ENCODE measurements at places on chromosomes 6 and 20.

- peak; percentile 15 for DNase-seq
Observed at GRCh38 chr6:100719883-100720682, 161.0 kb downstream of the ASCC3 start.

- DNase-seq: no peak
Observed at GRCh38 chr6:55447891-55448290, 120.6 kb downstream of the GFRAL start.

DNA sequence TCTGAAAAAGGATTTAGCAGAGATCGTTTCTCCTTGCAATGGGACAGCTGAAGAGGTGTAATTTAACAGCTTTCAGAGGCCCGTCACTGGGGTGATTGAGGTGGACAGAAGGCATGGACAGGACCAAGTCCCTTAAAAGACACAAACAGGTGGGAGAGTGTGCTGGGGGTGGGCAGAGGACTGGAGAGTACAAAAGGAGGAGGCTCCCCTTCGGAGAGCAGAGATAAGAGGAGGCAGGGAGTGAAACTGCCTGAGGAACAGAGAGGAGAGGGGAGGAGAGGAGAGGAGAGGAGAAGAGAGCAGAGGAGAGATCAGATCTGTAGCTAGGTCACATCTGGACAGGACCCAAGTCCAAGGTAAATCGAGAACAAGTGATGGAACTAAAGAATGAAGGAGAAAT, 48.6 kb upstream of the PKHD1 start:
- no peak for DNase-seq

- no peak for DNase-seq
Observed at GRCh38 chr20:11118802-11119380, 445.1 kb upstream of the JAG1 start.

- DNase-seq: no peak
Observed at GRCh38 chr6:92126088-92126487, 1293.3 kb downstream of the EPHA7 start.

- DNase-seq: no peak
Observed at GRCh38 chr20:40090236-40090635, 598.8 kb downstream of the MAFB start.

DNA sequence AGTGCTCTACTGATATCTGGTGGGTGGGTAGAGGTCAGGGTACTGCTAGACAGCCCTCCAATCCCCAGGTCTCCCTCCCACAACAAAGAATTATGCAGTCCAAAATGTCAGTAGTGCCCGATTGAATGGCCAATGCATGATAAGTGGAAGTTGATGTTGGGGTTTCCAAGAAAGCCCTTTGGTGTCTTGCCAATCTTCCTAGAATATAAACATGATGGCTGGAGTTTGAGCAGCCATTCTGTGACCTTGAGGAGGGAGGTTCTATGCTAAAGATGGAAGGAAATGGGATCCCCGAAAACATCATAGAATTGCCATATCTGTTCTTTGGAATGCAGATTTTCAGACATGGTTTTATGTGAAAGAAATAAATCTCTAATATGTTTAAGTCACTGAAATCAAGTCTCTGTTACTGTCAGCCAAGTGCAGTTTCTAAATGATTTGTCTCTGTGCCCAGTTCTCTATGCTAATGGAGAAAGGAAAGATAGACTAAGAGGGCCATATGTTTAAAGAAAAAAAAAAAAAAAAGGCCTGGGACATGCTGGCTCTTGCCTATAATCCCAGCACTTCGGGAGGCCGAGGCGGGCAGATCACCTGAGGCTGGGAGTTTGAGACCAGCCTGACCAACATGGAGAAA, 32.8 kb upstream of the PTPN1 start:
- DNase-seq: no peak

DNA sequence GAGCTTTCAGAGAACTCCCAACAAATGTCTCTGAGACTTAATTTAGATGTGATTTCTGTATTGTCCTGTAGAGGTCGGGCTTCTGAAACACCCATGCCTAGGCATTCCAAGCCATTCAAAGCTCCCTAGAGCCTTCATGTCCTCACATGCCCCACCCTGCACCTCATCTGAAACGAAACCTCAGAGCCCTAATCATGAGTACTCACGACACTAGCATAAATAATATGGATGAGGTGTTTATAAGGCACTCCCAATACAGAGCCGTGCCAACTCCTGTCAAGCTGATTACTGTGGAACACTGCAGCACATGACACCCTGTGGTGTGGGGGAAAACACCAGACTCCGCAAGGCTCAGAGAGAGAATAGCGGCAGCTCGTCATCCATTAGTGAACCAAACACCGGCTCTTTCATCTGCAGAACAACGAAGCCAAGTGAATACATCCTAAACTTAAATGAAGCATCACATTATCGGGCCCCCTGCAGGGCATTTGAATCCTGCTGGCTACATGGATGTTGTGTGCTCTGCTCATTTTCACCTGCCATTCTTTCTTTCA, 83.8 kb downstream of the FNDC1 start:
- peak; percentile 34 for DNase-seq

DNA sequence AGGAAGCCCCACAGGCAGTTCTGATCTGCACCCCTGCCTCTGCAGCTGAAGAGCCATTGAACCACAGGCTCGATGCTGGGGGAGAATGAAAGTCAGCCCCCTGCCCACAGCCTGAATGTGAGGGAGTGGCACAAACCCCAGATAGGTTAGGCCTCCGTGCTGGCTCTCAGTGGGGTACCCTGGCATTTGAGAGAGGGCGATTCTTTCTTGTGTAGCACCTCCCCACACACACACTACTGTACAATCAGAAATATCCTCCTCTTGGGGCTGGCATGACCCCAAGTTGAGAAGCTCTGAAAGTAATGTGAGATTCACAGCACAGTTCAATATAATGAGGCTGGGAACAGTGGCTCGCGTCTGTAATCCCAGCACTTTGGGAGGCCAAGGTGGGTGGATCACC, 17.9 kb downstream of the TTBK1 start:
- no peak for DNase-seq

DNA sequence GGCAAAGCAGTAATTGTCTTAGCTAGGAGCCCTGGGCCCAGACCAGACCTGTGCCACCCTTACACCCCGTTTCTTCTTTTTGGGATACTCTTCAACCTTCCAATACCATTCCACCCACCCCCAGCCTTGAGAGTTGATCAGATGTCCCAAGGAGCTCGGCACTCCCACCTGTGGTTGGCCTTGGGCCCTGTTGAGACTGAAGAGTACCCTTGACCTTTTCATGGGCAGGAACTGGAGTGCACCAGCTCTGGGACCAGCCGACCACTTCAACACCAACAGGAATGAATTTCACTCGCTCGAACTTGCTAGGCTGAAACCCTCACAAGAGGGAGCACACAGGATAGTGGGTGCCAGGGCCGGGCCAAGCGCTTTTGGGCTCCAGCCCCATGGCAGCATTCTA, 273.6 kb downstream of the PHACTR1 start:
- DNase-seq: no peak

GRCh38 chr6:158784505-158784904, 34.7 kb downstream of the EZR start:
- DNase-seq: no peak

DNA sequence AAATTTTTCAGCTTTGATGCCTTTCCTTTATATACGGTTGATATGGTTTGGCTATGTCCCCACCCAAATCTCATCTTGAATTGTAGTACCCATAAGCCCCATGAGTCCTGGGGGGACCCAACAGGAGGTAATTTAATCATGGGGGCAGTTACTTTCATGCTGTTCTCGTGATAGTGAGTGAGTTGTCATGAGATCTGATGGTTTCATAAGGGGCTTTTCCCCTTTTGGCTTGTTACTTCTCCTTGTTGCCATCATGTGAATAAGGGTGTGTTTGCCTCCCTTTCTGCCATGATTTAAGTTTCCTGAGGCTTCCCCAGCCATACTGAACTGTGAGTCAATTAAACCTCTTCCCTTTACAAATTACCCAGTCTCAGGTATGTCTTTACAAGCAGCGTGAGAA, 66.8 kb downstream of the ARHGAP18 start:
- peak; percentile 78 for DNase-seq

- DNase-seq: no peak
Observed at GRCh38 chr6:48809245-48809644, 653.8 kb downstream of the MMUT start.

DNA sequence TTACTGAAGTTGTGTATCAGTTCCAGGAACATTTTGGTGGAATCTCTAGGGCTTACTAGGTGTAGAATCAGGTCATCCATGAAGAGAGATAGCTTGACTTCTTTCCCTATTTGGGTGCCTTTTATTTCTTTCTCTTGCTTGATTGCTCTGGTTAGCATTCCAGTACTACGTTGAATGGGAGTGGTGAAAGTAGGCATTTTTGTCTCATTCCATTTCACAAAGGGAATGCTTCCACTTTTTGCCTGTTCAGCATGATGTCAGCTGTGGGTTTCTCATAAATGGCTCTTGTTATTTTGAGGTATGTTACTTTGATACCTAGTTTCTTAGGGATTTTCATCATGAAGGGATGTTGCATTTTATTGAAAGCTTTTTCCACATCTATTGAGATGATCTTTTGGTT, 195.3 kb downstream of the MOXD1 start:
- no peak for DNase-seq

GRCh38 chr6:107075951-107076381, 39.3 kb downstream of the BEND3 start:
- DNase-seq: peak; percentile 8

- DNase-seq: no peak
Observed at GRCh38 chr20:5925551-5925950, 24.8 kb downstream of the TRMT6 start.

DNA sequence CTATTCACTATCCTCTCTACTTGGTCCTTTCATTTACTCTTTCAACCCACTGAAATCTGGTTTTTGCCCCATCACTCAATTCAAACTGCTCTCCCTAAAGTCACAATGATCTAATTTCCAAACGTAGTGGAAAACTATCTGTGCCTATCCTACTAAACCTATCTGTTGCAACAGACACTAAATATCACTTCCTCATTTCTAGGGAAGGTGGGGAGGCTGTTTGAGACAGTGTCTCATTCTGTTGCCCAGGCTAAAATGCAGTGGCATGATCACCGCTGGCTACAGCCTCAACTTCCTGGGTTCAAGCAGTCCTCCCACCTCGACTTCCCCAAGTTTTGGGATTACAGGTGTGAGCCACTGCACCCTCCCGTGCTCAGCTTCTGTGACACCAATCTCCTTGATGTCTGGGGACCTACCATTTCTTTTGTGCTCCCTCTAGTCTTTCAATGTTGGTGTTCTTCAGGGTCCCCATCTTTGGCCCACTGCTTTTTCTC, 8.8 kb downstream of the RANBP9 start:
- peak; percentile 77 for DNase-seq

DNA sequence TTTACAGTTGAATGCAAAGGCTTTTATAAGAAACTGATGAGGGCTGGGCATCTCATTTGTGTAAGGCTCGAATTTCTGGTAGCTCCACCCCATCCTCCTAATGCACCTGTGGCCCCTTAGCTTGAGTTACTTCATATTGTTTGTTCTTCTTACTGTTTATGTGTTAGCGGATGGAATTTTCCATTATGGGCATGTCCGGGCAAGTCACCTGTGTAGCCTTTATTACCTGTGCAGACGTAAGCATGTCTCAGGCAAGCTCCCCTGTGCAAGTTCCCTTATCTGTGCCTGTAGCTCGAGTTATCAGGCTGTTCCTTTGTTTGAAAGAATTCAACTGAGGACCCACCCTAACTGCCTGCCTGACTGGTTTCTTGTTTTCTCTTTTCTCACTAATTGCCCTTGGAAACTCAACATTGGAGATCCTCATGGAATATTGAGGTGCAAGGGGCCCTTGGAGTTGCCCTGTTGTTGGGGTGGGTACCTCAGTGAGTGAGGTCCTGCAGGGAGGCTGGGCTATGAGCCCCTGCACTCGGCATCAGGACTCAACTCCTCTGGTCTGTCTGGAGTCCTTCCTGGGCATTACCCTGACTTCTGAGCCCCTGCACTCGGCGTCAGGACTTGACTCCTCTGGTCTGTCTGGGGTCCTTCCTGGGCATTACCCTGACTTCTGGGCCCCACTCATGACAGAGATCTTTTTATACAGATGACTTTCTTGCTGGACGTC, 207.9 kb upstream of the SULF2 start:
- no peak for DNase-seq

DNA sequence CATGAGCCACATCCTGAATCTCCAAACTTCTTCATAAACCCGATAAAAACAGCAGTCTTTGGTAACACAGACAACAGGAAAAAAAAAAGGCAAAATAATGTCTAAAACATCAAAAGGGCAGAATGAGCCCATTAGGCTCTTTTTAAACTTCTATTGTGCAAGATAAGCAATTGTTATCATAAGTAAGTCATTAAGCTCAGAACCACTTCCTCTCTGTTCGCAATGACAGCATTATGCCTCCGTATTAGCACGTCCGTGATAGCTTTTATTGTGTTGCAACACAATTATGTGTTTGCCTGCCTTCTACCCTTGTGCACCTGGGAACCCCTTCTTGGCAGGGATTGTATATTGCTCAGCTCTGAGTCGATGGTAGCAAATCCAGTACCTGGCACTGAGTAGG, 147.1 kb downstream of the LRFN2 start:
- DNase-seq: peak; percentile 73

GRCh38 chr6:123594776-123595175, 42.0 kb downstream of the TRDN start:
- no peak for DNase-seq

DNA sequence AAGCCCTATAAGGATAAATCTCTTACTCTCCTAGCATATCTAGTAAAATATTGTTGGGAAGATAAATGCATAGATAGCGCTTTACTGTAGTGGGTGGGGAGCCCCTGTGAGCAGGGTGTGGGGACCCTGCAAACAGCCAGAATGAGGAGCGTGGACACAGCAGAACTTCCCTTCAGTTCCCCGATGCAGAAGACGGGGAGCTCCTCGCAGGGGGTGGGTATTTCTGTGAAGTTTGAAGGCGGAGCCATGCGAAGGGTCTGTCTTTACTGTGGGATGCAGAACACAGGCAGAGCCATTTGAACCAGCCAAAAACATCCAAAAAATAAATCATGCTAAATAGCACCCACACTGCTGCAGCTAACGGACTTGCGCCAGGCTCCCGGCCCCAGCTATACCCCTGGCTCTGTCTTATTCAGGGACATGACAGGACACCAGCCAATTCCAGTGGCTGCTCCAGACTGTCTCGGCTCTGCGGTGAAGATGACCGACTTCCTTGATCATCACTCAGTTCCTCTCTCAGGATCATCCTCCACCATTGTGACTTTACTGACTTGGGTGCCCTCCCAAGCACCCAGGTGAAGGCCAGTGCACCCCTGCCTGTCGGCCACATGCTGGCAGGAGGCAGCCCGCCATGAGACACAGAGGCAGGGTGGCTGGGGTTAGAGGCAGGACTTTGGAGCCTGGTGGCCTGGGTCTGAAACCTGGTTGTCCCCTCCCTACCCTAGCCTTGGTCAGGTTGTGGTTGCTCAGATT, 134.5 kb downstream of the SMOC2 start:
- DNase-seq: no peak

DNA sequence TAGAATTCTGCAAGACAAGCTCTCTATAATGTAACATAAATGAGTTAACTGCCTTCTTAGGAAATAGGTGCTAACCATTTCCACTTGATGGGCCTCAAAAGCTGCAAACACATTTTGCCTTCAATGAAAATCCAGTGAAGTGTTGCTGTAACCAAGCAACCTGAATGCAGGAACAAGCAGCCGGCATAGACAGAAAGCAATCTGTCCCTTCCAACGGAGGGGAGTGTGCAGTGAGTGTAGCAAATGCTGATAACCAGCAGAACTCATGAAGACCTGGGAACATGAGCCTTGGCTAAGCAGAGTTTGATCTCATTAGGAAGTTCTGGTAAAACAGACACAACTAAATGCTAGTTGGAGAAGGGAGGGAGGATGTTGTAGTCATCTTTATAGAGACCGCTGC, 697.8 kb downstream of the KIF16B start:
- DNase-seq: no peak
